ENCODE measurements at places on chromosomes 16 and 17.

DNA sequence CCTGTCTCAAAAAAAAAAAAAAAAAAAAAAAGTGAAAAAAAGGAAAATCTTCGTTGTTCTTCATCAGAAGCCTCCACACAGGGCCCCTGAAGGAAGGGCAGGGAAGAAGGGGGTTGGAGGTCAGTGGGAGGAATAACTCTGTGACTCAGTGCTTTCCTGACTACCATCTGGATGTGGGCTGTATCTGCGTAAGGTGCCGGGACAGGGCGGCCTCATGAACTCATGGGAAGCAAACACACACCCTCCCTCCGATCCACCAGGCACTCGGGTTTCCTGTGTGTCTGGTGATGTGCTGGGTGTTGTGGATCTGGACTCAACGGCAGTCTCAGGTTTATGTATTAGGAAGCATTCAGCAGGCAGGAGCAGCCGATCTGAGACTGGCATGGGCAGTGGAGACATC, 691.6 kb downstream of the WWOX start:
- no peak for DNase-seq

DNA sequence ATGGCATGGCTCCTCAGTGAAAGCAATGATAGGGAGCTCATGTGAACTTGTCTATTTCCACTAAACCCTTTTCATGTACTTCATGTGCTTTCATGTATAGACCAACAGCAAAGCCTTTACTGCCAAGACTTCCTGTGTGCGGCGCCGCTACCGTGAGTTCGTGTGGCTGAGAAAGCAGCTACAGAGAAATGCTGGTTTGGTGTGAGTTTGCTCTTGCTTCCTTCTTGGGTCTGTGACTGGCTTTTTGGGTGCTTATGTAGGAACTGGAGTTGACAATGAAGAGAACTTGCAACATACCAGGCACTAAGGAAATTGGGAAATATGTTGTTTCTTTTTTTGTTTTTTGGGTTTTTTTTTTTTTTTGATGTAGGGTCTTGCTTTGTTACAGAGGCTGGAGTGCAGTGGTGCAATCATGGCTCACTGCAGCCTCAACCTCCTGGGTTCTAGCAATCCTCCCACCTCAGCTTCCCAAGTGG, 5.7 kb downstream of the SNX11 start:
- DNase-seq = no peak

GRCh38 chr17:74862108-74862901, 2.6 kb upstream of the GRIN2C start:
- DNase-seq = no peak

DNA sequence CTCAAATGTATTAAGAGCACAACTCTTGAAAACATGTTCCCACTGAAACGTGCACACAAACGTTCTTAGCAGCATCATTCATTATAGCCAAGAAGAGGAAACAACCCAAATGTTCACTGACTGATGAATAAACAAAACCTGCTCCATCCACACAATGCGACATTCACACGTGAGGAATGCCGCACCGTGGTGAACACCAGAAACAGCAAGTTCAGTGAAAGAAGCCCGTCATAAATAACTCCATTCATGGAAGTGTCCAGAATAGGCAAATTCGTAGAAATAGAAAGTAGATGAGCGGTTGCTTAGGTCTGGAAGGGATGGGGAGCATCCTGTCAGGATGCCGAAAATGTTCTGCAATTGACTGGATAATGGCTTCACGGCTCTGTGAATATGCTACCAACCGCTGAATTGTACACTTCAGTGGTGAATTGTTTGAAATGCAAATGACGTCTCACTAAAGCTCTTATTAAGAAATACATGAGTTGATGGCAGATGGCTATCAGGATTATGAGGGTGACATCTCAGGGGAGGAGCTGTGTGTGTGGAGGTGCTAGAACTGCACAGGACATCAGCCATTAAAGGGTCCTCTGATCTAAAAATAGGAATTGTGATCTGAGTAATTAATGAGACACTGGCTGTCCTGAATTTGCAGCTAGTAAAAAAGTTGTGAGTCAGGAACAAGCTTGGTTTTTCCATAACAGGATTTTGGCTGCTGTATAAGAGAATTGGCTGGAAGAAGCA, 771.0 kb downstream of the KCNJ18 start:
- DNase-seq = no peak

DNA sequence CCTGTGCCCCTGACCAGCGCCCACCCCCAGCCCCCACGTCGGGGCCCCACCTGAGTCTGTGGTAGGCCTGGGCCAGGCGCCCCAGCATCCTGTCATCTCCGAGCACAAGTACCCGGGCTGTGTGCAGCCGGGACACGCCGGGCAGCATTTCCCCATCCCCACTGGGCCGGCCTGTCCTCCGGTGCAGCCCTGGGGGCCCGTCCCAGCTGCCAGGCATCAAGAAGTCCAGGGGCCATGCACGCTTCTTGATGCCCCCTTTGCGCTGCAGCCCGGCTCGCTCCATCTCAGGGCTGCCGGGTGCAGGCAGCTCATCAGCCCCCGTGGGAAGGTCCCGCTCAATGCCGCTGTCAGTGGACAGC, 29.3 kb upstream of the MFSD6L start:
- DNase-seq = no peak

- DNase-seq = no peak
Measured at GRCh38 chr17:10091046-10091445, 107.4 kb downstream of the GAS7 start.

- DNase-seq = no peak
Measured at GRCh38 chr17:6755731-6756184, at the start of gene XAF1. Gene XAF1 (plus strand): TSS chr17:6756046. CDS start chr17:6756079, 33 bp downstream.

GRCh38 chr17:7137171-7137943, 22.7 kb upstream of the ASGR2 start:
- no peak for DNase-seq

DNA sequence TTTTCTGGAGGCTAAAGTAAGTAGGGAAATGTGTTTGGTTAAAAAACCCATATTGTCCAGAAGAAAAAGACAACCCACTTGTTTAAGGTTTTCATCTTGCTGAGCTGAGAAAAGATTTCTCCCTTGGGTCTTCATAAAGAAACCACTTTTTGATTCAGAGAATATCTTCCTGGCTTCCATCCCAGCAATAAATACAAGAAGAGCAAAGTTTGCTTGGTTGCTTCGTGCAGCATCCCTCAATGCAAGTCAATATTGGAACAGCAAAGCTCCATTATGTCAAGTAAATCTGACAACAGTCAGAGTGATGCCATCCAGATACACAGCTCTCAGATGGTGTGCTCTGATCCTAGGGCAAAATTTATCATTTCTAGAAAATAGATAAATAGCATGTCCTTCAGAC, 118.9 kb upstream of the PIRT start:
- DNase-seq = no peak

DNA sequence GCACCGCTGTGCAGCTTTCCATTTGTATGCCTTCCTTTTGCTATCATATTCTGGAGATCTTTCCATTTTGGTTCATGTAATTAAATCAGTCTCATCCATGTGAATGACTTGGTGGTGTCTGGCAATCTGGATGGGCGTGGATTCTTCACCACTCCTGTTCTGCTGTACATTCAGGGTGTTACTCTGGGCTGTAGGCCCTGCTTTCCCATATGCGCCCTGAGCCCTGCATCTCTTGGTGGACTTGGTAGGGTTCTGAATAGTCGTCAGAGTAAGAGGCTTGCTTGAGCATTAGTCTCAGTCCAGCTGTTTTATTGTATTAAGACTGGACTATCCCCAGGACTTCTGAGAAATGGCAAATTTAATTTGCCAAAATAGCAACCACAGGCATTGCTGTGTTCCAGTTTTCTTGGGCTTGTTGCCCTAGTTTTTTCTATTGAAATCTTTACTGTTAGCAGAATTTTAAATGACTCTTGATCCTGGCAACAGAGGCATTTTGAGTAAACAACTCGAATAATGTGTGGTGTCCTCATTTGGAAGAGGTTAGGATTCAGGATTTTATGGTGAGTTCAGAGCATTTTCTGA, 14.9 kb downstream of the BANP start:
- peak; percentile 51 for DNase-seq

DNA sequence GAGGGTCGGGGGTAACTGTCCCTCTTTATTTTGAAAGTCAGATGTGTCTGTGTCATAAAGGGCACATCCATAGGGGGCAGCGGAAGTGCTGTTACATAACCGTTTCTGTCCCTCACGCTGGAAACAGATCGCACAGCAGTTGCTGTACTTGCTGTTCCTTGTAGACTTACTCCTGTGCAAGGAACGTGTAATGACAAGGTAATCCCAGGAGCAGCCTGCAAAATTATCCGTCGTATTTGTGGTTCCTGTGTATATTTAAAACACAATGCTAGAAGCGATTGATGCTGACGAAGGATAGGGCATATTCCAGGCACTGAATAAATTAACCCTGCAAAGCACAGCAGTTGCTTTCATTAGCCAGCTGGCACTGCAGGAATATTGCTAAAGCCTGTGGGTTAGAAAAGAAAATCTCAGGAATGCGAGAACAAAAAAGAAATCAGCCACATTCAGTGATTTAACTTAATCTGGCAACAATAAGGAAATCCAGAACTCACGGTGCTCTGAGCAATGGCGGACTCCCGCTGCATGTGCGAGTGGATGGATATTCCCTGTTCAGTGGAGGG, 76.2 kb downstream of the SPECC1 start:
- DNase-seq = no peak

- DNase-seq = no peak
Measured at GRCh38 chr17:18009609-18010420, 29.2 kb downstream of the ATPAF2 start.

DNA sequence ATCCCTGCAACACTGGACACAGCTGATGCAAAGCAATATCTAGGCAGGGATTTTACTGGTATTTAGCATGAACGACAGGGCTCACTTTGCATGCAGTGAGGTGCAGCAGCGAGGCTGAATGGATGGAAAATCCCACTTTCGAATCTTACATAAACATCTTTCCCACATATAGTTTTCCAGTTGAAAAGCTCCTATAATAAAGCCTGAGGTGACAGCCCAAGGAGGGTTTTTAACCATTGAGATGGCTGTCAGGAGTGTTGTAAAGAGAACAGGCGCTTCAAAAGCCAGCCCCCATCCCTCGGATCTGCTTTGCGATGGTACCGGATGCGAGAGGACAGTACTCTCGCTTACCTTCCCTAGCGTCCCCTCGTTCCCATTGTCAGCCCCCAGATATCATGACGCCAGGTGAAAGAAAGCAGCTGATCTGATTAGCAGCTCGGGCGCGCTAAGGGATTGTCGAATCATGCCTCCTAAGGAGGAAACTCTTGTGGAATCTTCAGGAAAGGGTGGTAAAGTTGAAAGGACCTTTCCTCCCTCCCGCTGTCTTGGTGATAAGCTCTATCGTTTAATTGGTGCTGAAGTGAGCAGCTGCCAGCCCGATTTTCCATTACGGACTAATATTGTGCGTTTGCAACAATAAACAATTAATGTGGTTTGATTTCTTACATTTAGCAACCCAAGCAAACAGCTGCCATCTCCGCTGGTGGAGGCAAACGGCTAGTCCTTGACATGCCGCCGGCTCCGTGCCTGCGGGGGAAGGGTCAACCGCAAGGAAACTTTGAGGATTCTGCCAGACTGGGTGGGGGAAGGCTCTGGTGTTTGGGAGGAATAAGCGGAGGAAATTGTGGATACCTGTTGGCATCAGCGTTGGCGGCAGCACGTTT, 1.8 kb downstream of the CDH8 start:
- DNase-seq = no peak

GRCh38 chr17:13031718-13032350, 14.0 kb upstream of the ELAC2 start:
- DNase-seq = no peak

GRCh38 chr17:75793460-75793859, 8.9 kb downstream of the UNK start:
- DNase-seq = no peak

- no peak for DNase-seq
Measured at GRCh38 chr16:2236337-2237101, at the start of gene DNASE1L2. Gene DNASE1L2 (plus strand): TSS chr16:2236444. CDS start chr16:2236817, 373 bp downstream.

DNA sequence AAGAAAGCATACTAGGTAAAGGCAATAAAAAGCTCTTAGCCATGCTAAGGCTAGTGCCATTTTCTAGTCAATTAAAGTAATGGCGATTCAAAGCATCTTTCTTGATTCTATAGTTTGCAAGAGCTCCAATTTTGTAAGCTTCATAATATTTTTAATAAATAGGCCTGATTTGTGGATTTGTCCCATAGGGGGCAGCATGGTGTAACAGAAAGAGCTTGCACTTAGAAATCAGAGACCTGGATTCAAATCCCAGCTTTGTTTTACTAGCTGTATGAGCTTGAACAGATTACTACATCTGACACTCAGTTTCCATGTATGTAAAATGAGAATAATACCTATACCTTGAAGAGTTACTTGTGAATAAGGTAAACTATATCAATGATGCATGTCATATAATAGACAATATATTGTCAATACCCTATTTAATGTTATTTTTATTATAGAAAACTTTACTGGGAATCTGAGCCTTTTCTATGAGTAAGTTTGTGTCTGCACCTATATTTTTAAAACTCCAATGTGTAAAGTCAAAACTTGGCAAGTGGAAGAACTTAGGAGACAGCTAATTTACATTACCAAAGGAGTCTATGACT, 93.6 kb upstream of the NOG start:
- DNase-seq = no peak

All from forelimb muscle (tissue), 1 donor.